ENCODE measurements at places on chromosomes 5 and 9.
A peak's percentile ranks its signal among the peaks of the same experiment; 100 is the strongest.

GRCh38 chr5:168238463-168238862 lies 53.0 kb upstream of the WWC1 start:
- DNase-seq = no peak

GRCh38 chr9:75027187-75028107 lies 646 bp downstream of the CARNMT1 start:
- DNase-seq = peak; percentile 47

- DNase-seq = no peak
Observed at GRCh38 chr9:79689576-79689975, 117.8 kb downstream of the TLE4 start.

DNA sequence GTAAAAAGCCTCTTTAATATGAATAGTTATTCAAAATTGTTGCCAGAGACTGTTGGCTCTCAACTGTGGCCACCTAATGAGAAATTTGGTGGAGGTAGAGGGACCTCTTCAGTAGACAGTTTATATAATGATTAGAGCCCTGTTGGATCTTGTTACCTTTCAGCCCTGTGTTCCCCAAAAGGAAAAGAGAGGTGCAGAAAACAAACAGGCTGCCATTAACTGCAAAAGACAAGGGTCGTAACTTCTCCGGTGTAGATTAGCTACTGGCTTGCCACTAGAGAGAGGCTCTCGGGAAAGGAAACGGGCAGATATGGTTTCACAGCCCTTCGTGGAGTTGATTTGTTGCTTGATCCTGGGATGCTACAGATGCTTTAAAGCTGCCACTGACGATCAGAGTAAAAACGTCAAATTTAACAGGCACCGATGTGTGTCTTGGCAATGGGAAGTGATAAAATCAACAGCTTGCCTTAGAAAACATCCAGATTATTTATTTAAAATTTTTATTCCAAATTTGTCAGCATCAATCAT lies 7.8 kb downstream of the FST start:
- no peak for DNase-seq

DNA sequence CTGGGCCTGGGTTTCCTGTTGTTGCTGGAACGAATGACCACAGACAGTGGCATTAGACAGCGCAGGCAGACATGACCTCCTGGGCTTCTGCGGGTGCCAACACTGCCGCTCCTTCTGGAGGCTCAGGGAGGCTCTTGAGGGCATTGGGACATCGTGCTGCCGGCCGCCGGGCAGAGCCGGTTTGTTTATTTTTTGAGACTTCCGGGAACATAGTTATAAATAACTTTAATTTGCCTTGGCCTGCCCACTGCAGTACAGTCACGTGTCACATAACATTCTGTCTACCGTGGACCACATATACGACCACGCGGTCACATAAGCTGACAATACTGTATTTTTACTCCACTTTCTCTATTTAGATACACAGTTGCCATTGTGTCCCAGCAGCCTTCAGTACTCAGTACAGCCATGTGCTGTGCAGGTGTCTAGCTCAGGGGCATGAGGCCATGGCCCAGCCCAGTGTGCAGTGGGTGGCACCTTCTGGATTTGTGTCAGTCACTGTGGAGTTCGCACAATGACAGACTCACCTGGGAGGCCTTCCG lies 8.2 kb upstream of the TOR4A start:
- no peak for DNase-seq

DNA sequence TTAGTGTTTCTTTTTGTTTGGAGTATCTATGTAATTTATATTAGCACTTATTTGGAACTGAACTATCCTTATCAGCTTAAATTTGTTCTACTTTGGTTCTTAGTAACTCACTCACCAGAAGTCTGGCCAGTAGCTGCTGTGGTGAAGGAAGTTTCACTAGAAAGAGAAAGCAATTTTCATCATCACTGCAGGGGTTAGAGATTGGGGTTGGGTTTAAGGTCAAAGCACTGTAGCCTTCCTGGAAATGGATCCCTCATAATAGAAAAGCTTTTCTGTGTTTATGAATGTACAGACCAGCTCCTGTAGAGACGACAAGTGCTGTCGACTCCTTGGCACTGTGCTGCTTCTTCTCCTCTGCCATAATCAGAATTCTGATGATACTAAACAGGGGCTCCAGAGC lies 22.2 kb downstream of the MROH2B start:
- DNase-seq = no peak

GRCh38 chr9:86721226-86721781 lies 226.0 kb downstream of the GAS1 start:
- no peak for DNase-seq

DNA sequence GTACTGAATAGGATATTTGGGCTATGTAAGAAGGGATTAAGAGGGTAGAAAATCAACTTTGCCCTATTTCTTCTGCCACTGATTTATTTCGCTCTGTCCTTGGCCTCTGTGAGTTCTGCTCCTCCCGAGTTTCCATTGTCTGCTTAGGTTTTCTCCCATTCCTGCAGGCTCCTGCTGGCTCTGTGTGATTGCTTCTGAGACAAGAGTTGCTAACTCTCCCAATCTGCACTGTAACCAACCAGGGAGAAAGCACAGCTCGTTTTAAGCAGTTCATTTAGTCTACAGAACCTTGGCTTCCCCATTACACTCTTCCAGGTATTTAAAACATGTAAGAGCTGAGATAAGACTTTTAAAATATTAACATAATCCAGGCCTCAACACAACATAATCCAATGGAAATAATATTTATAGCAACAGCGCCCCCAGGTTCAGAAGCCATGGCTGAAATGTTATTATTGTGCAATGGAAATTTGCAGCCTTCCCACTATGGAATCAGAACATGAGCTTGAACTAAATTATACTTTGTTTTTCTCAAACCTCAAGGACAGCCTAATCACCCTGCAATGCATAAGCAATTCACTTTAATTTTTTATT lies 203.5 kb downstream of the ERCC6L2 start:
- DNase-seq = no peak

DNA sequence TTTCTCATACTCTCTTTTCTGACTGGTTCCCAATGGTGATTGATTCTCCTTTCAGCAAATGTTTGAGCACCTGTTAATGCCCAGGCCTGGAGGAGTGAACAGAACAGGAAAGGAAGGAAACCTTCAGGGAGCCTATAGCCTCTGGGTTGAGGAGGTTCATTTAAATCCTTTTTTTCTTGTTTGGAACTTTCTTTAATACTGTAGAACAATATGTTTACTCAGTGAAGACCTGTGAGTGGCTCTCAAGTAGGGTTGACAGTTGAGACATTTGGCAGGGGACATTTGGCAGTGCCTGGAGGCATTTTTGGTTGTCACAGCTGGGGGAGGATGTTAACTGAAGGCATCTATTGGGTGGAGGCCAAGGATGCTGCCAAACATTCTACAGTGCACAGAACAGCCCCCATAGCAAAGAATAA lies 6.1 kb upstream of the FAM120AOS start:
- DNase-seq = no peak

- DNase-seq = no peak
Observed at GRCh38 chr5:8869932-8870331, 675.9 kb downstream of the SEMA5A start.

- no peak for DNase-seq
Observed at GRCh38 chr9:123191260-123191659, 77.1 kb downstream of the STRBP start.

GRCh38 chr5:125338440-125339174 lies 592.2 kb upstream of the ZNF608 start:
- DNase-seq = no peak

GRCh38 chr9:26870292-26870691 lies 22.3 kb downstream of the CAAP1 start:
- DNase-seq = no peak

DNA sequence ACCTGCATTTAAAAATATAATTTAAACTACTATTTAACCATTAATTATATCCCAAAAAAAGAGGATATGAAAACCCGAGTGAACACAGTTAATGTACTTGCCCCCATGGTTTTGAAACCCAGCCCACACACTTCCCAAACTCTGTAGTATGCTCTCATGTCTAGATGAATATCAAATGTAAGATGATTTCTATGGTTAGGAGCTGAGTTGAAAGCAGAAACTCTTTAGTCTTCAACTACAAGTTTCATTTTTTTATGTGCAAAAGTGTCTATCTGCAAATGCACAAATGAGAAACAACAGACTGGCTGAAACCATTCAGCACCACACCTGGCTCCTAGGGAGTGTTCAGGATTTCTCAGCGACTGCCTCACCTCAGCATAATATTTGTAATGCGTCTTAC lies 183.3 kb downstream of the SEMA5A start:
- no peak for DNase-seq

DNA sequence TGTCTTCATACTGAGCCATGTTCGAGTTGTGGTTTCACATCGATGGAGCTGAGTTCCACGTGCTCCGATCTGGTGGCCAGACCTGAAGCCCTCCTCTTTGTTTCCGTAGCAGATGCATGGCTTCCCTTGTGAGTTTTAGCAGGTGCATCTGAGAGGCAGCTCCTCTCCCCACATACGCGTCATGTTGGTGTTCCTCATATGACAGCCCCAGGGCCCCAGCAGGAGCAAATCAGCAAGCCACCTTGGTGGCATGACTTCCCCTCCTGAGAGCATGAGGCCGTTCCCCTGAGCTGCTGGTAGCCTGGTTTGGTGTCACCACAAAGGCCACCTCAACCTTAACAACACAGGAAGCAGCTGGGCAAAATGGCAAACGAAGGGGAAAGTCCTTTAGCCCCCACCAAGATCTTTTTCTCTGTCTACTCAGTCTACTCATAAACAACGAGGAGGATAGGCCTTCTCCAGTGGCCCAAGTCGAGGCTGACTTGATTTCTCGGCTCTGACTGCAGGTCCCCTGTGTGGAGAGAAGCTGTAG lies 5.9 kb downstream of the CYFIP2 start:
- peak; percentile 72 for DNase-seq

GRCh38 chr5:5460311-5460710 lies 37.8 kb downstream of the ICE1 start:
- no peak for DNase-seq

- DNase-seq = no peak
Observed at GRCh38 chr9:36637491-36638270, 65.0 kb downstream of the MELK start.

- no peak for DNase-seq
Observed at GRCh38 chr5:139708877-139709581, 60.9 kb downstream of the CXXC5 start.

GRCh38 chr9:131420980-131421624 lies 27.2 kb downstream of the PRRC2B start:
- DNase-seq = no peak

- DNase-seq = no peak
Observed at GRCh38 chr9:130246126-130246525, 19.4 kb upstream of the HMCN2 start.

DNA sequence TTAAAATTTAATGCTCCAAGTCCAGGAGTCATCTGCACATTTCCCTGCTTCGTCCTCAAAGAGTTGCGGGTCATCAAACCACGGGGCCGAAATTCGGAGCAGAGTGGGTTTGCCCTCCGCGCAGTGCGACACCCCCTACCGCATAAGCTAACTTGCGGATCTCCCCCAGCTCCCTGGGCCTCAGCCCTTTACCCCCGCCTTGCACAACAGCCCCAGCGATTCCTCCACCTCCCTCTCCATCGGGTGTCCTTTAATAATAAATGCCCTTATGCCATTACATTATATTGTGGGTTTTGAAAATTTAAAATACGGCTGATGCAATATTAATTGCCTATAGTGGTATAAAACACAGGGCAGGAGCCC lies 3.9 kb downstream of the POU4F3 start:
- DNase-seq = no peak

- no peak for DNase-seq
Observed at GRCh38 chr9:93264338-93265125, 80.6 kb downstream of the WNK2 start.

GRCh38 chr5:76202182-76202581 lies 119.0 kb downstream of the SV2C start:
- no peak for DNase-seq

DNA sequence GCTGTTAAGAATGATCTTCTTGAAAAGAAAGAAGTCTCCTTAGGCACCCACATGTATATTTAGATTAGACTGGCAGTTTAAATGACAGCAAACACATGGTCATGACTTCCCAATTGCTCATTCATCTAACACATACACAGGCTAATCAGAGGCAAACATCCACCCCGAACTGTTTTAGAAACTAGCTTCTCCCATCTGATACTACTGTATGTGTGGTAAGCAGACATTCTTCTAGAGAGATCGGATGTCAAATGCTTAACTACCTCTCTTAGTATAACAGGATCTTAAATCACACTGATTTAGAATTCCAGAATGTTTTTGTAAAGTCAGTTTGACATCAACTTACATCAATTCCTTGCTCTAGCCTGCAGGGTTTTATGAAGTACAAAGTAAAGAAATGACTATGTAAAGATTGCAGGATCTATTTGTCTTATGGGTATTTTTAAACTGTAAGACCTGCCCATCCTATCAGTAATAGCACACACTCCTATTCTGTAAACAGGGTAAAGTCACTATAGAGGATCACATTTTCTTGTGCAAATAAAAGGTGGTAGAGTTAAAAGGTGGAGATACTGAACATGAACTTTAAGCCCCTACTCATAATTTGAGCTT lies 239.7 kb downstream of the MLLT3 start:
- no peak for DNase-seq

DNA sequence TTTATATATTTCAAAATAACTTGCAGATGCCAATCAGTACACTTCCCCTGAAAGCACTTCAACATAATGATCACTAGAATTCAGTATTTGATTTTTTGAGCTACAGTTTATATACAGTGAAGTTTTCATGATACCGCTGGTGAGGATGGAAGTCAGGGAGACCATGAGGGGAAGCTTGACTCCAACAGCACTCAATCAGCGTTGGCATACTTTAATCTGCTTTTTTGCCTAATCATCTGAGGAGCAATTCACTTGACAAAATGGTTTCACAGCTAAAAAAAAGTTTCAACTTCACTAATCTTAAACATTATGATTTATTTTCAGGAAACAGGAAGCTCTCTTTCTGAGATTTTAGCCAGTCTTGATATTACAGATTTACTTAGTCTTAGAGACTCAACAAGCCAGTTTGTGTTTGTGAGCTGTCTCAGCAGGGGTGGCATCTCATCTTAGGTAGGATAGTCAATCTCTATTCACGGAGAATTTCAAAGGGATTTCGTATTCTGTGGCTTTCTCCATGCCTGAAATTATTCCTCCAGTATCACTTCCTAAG lies 111.4 kb upstream of the ARRDC3 start:
- DNase-seq = no peak

- no peak for DNase-seq
Observed at GRCh38 chr5:82050955-82051354, 79.1 kb downstream of the ATG10 start.

- no peak for DNase-seq
Observed at GRCh38 chr5:122229551-122229950, 82.5 kb upstream of the SNCAIP start.

DNA sequence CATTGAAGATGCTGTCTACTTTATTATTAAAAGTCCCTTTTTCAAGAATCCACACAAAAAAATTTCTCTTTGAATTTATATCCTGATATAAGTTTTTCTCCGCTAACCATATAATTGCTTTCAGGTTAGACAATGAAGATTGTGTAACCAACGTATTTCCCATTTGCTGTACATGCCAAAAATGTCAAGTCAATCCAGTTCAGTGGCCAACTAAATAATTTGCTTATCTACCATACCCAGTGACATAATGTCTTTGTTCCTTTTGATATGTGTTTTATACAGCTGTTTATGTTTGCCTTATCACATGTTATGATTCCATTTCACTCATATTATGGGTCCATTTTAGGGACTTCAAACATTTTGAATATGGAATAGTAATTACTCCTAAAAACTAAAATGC lies 349.9 kb downstream of the EFNA5 start:
- no peak for DNase-seq
